LoVo (cell line): ENCODE measurements at places on chromosomes 5 and 9.

GRCh38 chr9:27749838-27750237 lies 176.6 kb upstream of the C9orf72 start:
- DNase-seq, result no peak

- DNase-seq, result no peak
Observed at GRCh38 chr5:128633901-128634300, 95.9 kb upstream of the FBN2 start.

GRCh38 chr9:29974197-29974596 lies 2400.9 kb upstream of the C9orf72 start:
- DNase-seq, result no peak

GRCh38 chr5:96584712-96585111 lies 77.5 kb upstream of the CAST start:
- DNase-seq, result no peak

DNA sequence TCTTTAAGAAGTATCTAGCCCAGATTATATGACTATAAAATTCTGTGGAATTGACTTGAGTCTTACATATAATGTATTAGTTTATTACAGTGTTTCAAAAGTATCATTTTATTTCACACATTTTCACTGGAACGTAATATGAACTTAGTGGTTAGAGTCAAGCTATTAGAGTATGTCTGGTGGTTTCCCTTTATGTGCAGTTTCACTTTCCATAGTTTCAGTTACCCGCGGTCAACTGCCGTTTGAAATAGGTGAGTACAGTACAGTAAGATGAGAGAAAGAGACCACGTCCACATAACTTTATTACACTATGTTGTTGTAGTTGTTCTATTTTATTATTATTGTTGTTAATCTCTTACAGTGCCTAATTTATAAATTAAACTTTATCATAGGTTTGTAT lies 50.5 kb downstream of the COMMD10 start:
- DNase-seq, result no peak

DNA sequence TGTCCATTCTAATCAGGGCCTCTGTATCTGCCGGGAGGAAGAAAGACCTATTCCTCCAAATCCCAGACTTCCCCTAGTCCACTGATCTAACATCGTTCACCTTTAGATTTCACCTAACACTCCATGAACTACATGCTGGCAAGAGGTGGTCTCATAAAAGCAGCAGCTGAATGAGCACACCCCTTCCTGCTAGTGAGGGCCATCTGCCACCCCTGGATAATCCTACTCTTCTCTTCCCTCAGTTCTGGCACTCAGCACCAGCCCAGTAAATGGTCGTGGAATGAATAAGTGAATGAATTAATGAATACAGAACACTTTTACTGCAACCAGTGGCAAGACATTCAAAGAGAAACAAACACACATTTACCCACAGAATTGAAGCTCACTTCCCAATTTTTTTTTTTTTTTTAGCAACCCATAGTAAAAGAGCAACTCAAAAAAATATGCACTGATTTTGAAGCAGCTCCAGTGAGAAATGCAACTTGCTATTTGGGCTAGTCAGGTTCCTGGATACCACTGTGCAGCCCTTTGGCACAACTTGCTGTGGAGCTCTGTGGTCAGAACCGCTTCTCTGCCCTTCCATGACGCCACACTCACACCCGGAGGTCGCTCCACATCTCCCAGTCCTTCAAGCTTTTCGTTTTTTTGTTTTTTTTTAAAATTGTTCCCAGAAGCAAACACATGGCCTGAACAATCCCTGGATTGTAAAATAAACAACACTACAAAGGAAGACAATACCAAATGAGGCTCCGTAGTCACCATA lies 6.2 kb downstream of the RNF183 start:
- no peak for DNase-seq

- DNase-seq, result no peak
Observed at GRCh38 chr9:706606-707459, 134.7 kb upstream of the DMRT1 start.

DNA sequence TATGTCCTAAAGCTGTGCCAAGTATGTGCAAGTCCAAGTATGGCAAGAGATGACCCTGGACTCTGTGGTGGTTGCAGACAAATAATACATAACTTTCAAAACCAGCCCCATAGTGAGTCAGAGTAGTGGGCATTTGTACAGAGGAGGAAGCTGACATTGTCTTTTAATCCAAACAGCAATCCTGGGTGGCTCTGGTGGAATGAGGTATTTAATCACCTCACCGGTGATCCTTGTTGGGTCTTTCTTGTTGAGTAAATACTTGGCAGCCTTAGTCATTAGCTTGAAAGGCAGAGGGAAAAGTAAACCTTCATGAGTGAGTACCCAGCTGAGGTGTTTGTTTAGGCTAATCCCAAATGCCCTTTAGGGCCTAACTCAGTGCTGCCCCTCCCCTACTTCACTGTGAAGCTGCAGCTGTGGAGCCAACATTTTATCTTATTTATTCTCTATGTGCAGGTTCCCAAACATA lies 148.7 kb upstream of the SLC12A2 start:
- peak; percentile 96 for DNase-seq

GRCh38 chr9:73230251-73230650 lies 78.6 kb downstream of the ANXA1 start:
- no peak for DNase-seq

GRCh38 chr9:8868632-8869031 lies 1069.1 kb upstream of the DMAC1 start:
- DNase-seq, result no peak

GRCh38 chr9:17609312-17610005 lies 30.6 kb downstream of the SH3GL2 start:
- DNase-seq, result peak; percentile 15

DNA sequence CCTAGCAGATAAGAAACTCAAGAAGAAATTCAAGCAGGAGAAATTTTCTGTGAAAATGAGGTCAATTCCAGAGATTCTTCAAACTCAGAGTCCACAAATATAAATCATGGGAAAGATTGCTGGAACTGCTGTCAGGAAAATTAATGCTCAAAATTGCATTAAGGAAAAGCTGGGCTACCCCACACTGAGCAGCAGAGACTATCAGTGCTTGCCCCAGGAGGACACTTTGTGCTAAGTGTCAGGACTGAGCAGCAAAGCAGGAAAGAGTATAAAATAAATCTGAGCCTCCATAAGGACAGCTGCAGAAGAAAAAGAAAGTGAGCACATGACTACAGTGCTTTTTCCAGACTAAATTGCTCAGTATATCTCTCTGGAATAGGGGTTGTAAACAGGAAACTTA lies 81.6 kb downstream of the RGS7BP start:
- DNase-seq, result no peak

GRCh38 chr9:120350596-120350995 lies 229.4 kb downstream of the CDK5RAP2 start:
- no peak for DNase-seq

- no peak for DNase-seq
Observed at GRCh38 chr5:29099585-29099984, 2061.2 kb upstream of the CDH9 start.

GRCh38 chr5:174376726-174377373 lies 331.3 kb downstream of the NSG2 start:
- DNase-seq, result no peak

- no peak for DNase-seq
Observed at GRCh38 chr5:9265441-9266287, 280.2 kb downstream of the SEMA5A start.

GRCh38 chr9:87685871-87686519 lies 39.9 kb upstream of the CTSL start:
- no peak for DNase-seq

DNA sequence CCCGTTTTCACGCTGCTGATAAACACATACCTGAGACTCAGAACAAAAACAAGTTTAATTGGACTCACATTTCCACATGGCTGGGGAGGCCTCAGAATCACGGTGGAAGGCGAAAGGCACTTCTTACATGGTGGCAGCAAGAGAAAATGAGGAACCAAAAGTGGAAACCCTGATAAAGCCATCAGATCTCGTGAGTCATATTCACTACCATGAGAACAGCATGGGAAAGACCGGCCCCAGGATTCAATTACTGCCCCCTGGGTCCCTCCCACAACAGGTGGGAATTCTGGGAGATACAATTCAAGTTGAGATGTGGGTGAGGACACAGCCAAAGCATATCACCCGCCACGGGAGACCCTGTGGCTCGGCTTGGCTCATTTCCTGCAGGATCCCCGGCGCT lies 20.2 kb downstream of the EXD3 start:
- no peak for DNase-seq

DNA sequence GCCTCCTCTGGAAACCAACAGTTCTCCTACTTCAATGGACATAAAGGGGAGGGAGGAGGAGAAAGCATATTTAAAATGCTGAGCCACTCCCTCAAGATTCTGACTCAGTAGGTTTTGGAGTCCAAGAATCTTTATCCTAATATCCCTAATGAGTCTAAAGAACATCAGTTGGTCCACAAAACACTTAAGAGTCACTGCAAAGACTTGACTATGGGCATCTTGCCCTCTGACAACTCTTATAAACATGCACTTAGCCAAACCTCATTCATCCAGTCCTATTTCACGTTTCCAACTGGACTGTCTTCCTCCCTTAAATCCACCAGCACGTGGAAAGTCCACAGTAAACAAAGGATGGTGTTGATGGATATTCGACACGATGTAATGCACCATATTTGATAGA lies 172.5 kb downstream of the FAM114A2 start:
- DNase-seq, result peak; percentile 2

- no peak for DNase-seq
Observed at GRCh38 chr9:127570533-127571111, 41.5 kb upstream of the STXBP1 start.

- DNase-seq, result no peak
Observed at GRCh38 chr5:172869691-172870090, 35.6 kb downstream of the ERGIC1 start.

DNA sequence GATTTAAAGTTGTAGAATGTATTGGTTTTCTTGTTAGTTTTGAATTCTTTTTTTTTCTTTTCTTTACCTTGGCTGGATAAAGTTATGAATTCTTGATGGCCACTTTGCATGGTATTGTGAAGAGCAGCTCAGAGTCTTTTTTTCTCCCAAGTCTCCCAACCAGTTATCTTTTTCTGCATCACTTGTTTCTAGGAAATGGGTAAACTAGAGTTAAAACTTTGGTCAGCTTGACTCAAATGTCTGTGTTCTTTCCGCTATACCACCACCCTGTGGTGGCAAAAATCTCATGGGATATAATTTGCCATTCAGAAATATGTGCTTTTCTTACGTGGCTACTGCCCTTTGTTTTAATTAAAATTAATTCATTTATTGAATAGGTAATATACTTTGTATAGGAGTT lies 113.2 kb downstream of the UNC13B start:
- no peak for DNase-seq

DNA sequence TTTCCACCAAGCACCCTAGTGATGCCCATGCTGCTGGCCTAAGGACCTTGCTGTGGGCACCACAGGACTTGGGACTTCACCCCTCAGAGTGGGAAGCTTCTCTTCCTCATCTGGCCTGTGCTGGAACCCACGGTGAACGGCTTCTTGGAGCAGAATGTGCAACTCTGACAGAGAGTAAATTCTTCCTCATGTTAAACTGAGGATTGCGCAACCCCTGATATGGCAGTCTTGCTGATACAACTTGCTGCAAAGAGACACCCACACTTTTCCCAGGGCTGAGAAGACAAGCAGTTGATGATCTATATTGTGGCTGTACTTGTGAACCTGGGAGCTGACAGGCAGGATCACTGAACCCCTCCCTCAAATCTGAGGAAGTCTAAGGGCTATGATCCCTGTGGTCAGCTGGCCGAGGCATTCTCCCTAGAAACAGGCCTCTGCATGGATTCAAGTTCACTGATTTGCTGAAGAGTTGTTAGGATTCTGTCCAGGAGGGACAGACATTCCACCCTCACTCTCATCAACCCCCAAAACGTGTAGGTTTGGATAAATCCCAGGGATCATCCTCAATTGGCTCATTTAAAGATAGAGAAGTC lies 307.2 kb downstream of the MTRR start:
- no peak for DNase-seq

DNA sequence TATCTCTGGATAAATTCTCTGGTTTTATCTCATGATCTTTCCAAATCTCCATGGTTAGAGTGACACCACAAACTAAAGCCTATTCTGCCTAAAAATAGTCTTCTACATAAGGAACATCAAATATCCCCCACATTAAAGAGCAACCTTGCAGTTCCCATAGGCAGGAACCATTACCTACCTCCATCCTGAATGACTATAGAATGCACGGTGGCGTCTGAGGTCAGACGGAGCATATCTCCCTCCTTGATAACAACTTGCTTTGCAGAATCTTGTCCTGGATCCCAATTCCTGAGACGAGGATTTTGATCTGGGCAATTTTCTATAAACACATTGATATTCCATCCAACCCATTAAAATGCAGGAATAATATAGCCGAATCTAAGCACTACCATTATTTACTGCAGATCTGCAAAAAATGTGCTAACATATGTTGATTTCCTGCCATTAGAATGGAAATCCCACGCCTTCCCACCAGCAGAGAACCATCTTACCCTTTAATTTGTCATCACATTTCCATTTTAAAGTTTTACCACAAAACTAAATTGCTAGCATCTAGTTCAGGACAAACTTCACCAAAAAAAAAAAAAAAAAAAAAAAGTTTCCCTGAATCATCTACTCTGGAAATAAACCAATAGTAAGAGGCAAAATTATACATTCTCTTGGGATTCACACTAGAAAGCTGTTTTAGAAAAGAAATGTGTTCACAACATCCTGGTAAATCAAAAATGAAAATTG lies 22.1 kb downstream of the CEMIP2 start:
- DNase-seq, result no peak

DNA sequence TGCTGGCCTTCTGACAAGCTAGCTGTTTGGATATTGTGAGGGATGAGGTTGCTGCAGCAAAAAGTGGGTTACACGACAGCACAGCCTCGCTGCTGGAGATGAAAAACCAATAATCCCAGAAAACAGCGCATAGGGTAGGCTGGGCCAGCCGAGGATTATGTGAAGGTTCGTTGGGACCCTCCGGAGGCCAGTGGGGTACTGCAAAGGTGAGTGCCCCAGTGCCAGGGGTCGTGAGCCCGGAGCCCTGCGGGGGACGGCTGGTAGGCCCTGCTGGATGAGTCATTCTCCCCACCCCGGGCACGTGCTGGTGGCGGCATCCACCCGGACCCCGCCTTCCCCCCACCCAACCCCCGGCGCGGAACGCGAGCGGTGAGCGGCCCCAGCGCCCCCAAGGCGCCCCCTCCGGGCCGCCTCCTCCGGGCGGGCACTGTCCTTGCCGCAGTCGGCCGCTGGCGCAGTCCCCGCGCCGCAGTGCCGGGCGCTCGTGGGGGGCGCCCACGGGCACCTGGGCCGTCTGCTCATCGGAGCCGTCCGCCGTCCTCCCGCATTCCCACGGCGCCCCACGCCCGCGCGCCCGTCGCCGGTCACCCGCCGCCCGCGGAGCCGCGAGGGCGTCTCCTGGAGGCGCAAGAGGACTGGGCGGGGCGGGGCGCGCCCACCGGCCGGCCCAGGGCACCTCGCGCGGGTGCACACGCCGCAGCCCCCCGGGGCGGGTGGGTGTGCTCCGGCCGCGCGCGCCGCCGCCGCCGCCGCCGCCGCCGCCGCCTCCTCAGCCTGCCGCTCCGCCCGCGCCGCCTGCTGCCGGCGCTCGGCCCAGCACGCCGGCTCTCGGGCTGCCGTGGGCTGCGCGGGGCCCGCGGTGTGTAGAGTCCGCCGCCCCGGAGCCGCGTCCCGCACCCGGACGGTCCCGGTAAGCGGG lies at the start of gene PHF24:
PHF24 (plus strand) TSS at position 794 of the 919 bp plus-strand sequence. CDS start 13,014 bp downstream, outside the sequence.
- peak; percentile 22 for DNase-seq
